LNCaP clone FGC (cell line): ENCODE measurements at places on chromosomes 4 and X.

DNA sequence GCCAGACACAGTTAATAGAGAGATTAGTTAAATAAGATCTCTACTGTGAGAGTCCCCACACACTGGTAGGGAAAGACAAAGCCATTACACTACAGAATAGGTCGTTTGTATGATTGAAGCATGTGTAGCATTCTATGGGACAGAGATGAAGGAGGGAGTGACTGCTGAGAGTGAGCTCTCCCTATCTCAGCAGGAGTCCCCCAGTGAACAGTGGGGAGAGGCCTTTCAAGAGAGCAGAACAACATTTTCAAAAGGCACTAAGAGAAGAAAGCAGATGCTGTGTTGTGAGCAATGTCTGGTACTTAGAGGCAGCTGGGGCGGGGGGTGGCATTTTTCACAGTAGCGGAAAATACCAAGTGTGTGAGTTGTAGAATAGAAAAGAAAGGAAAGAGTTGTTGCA is 413.6 kb downstream of the AFF2 start:
- no peak for DNase-seq

DNA sequence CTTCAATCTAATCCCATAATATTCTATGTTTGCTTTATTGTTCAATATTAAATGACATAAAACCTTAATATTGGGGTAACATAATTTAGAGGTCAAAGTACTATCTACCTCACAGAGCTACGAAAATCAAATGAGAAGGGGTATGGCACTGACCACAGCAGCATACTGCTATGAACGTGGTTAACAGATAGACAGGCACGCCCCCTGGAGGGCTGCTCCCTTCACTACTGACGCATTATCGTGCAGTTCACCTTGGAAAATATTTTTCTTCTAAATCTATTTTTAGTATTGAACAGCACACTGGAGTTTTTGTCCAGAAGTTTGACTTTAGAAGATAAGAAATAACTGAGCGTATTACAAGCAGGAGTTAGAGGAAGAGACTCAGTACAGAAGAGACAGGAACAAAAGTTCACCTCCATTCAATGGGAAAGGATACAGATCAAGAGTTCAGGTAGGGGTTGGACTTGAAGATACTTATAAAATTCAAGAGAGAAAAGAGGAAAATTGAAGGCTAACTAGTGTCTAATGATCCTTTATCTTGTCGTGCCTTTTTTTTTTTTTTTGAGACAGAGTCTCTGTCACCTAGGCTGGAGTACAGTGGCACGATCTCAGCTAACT is 22.7 kb downstream of the MAP9 start:
- DNase-seq, result no peak

GRCh38 chrX:83422836-83423235 is 85.3 kb upstream of the POU3F4 start:
- DNase-seq, result no peak

- DNase-seq, result no peak
These were observed 106.5 kb downstream of the CNOT6L start for GRCh38 chr4:77712675-77713074.

DNA sequence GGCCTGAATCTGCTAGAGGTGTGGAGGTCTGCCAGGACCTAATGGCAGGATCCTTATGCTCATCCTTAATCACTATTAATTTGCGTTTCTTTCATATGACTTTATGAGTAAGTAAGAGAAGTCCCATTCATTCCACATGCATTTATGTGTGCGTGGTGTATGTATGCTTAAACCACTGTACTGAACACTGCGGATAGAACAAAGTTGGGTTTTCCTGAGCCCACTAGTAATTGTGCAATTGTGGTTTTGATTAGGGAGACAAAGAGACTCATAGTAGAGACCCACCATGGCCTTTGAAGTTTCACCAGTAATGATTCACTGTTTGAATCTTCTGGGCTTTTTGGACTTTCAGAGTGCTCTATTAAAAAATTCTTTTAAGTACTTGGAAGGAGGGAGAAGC is 498.5 kb upstream of the DIPK2B start:
- DNase-seq, result no peak

- no peak for DNase-seq
These were observed 1.8 kb downstream of the SLC30A9 start for GRCh38 chr4:41991916-41992767.

DNA sequence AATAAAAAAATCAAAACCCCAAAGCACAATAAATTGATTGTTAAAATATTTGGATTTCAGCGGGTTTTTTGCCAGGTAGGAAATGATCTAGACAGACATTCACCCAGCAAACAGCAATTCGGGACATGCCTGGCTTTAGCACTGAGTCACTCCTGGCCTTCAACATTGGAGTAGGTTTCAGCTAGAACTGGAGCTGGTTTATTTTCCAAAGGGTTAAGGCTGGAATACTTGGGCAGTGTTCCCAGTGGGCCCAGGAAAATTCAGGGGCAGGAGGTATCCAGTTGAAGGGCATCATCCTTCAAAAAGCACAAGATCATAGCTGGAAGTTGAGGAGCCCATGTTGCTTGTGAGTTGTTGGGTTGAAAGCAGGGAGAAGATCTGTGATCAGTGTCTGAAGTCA is 41.0 kb downstream of the TXLNG start:
- no peak for DNase-seq

DNA sequence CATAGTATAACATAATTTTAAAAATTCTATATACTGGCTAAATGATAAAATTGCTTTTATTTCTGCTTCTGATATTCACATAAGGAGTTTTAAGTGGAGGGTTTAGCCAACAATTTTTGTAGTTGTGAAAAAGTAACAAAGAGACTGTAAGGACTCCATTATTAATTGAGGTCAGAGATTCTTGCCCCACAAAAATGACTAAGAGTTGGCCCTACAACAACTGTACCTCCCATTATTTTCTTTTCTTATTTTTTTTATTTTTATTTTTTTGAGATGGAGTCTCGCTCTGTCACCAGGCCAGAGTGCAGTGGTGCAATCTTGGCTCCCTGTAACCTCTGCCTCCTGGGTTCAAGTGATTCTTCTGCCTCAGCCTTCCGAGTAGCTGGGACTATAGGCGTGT is 9.4 kb upstream of the ADH1B start:
- no peak for DNase-seq

- DNase-seq, result no peak
These were observed 304 bp upstream of the SPIN2A start for GRCh38 chrX:57137501-57137900.

- no peak for DNase-seq
These were observed 631.1 kb upstream of the TENM3 start for GRCh38 chr4:181611946-181612600.

- DNase-seq, result no peak
These were observed 149.5 kb downstream of the MAML3 start for GRCh38 chr4:140004549-140004895.

GRCh38 chr4:173434231-173434630 is 35.3 kb upstream of the SCRG1 start:
- no peak for DNase-seq

- peak; percentile 79 for DNase-seq
These were observed 41.9 kb upstream of the SLC4A4 start for GRCh38 chr4:71296945-71297344.

- no peak for DNase-seq
These were observed 285.4 kb downstream of the UNC5C start for GRCh38 chr4:95263391-95263790.

- DNase-seq, result no peak
These were observed 161.9 kb downstream of the TENM3 start for GRCh38 chr4:182405087-182405486.

GRCh38 chr4:48986654-48987164 is 634 bp downstream of the CWH43 start:
- DNase-seq, result no peak

GRCh38 chr4:120052856-120053255 is 13.8 kb downstream of the MAD2L1 start:
- no peak for DNase-seq

DNA sequence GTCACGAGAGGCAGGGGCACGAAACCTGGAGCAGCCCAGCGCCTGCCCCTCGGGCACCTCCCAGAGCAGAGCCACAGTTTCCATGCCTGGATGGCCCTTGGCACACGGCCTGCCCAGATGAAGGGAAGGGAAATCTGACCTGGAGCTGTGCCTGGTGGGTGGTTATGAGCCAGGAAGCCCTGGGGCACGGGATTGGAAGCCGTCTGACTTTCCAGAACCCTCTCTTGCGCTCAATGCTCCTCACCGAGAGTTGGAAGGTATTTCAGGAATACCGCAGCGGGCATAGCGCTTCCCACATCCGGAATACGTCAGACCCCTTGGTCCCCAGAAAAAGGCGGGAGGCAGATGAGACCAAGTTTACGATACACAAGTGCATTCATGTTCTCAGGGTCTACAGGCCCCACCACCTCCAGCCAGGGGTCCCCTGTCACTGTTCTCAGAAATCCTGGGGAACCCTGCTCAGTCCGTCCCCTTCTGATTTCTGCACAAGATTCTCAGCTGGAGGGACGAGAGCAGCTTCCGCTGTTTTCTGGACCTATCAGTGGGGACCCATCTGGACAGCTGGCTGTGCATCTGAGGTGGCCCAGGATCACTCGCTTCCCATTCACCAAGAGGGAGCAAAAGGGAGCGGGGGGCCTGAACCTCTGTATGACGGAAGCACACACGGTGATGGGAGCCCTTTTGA is 172.9 kb downstream of the AFAP1 start:
- no peak for DNase-seq

DNA sequence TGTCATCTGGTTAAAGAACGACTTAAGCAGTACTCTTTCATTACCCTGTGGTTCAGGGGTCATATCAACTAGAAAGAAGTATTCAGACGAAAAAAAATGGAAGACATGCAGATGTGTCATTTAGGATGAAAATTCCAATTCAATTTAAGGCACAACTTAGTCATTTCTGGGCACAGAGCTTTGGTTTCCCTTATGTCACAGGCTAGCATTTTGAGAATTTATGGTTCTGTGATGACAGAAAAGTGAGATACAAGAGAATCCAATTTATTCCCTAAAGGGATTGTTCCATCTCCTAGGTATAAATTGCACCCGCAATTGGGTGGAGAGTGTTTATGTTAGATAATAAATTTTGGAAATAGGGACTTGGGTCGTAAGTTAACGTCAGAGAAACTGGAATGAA is 306.6 kb downstream of the STK32B start:
- DNase-seq, result no peak

DNA sequence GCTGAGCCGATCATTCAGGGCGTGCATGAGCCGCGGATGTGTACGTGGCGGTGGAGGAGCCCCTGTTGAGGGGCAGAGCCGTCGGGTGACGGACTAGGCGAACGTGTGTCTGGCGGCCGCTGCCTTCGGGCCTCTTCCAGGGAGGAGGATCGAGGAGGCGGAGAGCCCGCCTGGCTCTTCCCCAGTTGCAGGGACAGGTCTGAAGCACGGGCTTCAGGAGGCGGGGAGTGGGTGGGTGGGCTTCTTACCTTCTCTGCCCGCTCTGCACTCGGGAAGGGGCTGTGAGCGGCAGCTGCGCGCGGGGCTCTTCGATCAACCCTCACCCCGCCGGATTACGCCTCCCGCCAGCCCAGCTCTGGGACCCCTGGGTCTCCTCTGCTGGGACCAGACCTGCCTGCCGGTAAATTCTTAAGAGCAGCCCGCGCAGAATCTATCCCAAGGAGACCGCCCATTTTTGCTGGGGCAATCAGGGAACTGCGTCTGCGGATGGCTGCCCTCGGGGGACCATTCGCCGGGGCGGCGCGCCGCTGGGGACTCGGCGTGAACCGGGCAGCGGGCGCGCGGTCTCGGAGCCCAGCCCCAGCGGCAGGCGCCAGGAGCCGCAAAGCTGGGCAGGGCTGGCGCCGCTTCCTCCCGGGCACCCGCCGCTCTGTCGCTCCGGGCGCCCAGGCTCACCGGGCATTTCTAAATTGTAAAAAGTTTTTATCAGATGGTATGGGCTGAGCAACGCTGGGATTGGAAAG is 4.9 kb downstream of the PLAC8 start:
- no peak for DNase-seq

- DNase-seq, result no peak
These were observed 132.2 kb downstream of the BMPR1B start for GRCh38 chr4:94889946-94890345.

DNA sequence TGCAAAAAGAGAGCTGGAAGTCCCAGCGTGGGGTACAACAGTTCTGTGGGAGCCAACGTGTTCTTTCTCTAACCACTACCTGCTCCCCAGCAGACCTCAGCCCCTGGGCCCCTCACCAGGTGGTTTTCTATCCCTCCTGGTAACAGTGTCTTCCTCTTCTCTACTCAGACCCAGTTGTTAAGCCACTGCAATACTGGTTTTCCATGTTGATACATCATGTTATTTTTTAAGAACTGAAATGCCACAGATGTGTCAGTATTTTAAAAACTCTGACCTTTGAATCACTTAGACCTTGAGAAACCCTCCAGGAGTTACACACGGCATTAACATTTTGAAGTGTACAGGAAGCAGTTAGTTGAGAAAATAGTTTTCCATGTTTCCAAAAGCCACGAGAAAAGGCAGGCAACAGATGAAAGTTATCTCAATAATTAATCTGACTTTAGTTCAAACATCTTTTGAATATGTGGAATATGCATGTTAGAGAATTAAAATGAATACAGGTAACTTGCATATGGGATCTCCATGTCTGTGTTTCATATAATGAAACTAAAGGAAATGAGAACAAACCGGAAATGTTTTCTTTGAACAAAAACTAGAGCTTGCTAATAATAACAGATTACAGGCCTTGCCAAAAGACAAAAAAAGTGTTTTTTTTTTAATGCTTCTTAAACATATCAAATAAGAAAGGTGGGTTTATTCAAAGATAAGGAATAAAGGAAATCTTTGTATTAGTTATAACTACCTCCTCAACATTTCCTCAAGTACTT is 108.8 kb downstream of the ZNF827 start:
- no peak for DNase-seq

GRCh38 chr4:78247536-78248285 is 190.6 kb downstream of the FRAS1 start:
- DNase-seq, result no peak

GRCh38 chr4:52638717-52639116 is 20.4 kb downstream of the USP46 start:
- no peak for DNase-seq

- no peak for DNase-seq
These were observed 419.6 kb upstream of the CPEB2 start for GRCh38 chr4:14582677-14583076.

GRCh38 chrX:154548028-154548316 is 552 bp downstream of the IKBKG start:
- no peak for DNase-seq

DNA sequence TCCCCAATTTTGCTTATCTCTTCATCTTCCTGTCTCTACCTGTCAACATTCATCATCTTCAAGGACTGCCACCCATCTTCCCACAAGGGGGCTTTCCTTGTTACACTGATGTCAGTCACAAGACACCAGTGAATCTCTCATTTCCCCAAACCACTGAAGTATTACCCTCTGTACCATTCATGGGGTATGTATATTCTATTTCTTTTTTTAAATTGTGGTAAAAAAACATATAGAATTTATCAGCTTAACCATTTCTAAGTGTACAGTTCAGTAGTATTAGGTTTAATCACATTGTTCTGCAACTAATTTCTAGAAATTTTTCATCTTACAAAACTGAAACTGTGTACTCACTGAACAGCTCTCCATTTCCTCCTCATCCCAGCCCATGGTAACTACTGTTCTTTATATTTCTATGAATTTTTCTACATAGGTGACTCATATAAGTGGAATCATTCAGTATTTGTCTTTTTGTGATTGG is 98.6 kb downstream of the LARP7 start:
- DNase-seq, result no peak
